CD8-positive, alpha-beta T cell (primary cell): ENCODE measurements at places on chromosomes 1 and 21.

DNA sequence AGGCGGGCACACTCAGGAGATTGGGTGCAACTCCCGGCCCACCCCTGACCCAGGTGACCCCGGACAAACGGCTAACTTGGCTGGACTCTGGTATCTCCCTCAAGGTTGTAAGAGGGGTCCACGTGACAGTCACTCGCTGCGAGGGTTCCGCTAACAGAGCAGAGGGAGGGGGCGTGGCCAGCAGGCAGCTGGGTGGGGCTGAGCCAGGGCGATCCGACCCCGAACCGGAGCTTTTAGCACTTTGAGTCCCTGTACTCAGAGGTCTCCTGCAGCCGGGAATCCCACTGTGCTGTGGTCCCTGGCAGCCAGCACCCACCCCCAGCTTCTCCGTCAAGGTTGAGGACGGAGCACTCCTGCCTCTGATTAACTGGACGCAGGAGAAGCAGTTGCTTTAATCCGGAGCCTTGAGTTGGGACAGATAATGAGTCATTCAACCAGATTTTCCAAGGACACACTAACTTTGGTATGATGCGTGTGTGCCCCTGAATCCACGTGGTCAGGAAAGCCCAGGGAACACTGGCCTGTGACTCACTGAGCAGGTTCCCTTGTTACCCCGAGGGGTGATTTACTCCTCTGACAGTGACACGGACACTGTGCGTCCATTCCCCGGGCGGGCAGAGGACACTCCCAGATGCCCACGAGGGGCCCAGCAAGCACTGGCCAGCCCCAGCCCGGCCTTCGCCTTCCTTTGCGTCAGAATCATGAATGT lies 16.8 kb downstream of the TRPM2 start:
- no peak for DNase-seq

DNA sequence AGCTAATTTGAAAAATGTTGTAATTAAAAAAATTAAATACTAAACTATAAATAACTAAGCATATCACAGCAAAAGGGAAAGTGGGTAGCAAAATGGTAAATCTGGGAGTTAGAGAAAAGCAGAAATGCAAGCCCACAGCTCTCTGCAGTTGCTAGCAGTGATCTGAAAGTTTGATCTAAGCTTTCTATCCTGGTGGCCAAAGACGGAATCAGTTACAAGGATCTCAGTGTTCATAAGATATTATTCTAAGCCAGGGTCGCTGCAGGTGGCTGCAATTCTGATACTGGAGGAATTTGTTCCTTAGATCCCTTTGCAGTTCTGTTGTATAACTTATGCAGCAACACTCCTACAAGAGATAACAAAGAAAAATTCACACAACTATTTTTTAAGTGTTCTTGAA lies 363.7 kb downstream of the SETD4 start:
- no peak for DNase-seq

DNA sequence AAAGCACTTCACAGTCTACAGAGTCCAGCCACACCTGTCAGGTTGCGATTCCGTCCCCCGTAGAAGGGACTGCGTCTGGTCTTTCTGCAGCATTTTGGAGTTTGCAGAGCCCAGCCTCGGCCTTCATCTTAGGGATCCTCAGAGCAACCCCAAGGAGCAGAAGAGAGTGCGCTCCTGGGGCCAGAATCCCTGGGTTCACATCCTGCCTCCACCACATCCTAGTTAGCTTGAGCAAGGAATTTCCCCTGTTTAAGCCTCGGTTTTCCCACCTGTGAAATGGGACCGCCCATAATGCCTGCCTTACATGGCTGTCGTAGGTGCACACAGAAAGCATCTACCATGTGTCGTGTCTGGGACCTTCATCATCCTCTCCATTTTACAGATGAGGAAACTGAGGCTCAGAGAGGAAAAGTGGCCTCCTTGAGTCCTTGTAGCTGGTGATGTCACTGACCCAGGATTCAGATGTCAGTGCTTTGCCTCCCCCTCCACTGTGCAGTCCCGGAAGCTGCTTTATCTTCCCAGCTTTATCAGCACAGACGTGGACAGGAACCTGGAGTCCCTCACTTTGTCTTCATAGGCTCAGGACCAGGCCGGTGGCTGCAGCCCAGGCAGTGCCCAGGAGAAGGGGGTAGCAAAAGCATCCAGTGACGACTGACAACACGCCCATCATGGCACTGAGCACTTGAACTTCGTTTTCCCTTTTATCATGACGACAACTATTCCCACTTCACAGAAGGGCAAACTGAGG lies 438.5 kb downstream of the MATN1 start:
- DNase-seq: no peak

- DNase-seq: no peak
Measured at GRCh38 chr1:204920967-204921366, 50.3 kb downstream of the NFASC start.

- DNase-seq: no peak
Measured at GRCh38 chr1:207071426-207071825, 17.2 kb upstream of the C4BPB start.

DNA sequence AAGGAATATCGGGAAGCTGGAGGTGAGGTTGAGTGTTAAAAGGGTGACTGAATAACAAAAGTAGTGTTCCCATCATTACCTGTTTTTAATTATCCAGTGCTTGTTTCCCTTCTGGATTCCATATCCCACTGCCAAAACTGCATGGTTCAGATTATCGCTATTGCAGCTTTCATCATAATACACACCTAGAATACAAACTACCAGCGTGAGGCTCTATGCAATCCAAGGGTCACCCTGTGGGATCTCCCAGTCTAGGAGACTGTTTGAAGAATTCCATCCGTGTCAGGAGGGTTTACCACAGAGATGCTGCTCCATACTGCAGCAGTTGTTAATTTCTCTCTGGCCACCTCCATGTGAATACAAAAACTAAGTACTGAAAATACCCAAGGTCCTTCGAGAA lies 9.0 kb downstream of the CTSK start:
- no peak for DNase-seq

GRCh38 chr1:7014640-7014930 lies 229.3 kb downstream of the CAMTA1 start:
- DNase-seq: no peak

DNA sequence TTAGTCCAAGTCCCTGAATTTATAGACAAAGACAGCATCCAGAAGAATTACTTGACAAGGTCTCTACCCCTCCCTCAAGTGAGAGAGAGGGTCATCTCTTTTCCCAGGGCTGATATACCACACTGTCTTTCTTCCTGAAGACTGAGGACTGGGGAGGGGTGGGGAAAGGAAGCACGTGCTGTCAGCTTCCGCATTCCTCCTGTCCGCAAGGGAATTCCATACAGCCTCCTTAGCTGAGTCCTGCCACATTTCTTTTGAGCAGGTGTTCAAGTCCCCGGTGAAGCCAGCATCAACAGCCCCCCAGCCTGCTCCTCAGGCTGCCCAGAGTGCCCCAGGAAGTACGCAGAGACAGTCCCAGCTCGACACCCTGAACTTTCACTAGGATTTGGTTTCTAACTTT lies 34.2 kb downstream of the PCAT6 start:
- DNase-seq: no peak

- DNase-seq: no peak
Measured at GRCh38 chr21:20459838-20460237, 538.4 kb upstream of the NCAM2 start.

DNA sequence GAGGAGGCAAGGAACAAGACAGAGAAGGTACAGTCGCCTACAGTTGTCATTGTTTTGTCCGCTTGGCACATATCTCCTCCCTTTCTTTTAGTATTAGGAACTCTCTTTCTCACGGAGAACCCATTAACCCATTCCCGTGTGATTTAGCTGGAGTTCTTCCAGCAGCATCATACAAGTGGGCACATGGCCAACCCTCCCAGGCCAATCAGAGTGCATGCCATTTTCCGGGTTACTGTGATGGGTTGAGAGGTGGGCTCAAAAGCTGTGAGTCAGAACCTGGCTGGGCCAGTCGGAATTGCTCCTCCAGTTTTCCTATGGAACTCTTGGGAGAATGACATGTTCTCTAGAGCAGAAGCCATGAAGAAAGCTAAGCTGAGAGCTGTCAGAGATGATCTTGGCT lies 83.1 kb upstream of the SOD1 start:
- no peak for DNase-seq

GRCh38 chr21:45499970-45500577 lies 42.2 kb downstream of the SLC19A1 start:
- DNase-seq: no peak

DNA sequence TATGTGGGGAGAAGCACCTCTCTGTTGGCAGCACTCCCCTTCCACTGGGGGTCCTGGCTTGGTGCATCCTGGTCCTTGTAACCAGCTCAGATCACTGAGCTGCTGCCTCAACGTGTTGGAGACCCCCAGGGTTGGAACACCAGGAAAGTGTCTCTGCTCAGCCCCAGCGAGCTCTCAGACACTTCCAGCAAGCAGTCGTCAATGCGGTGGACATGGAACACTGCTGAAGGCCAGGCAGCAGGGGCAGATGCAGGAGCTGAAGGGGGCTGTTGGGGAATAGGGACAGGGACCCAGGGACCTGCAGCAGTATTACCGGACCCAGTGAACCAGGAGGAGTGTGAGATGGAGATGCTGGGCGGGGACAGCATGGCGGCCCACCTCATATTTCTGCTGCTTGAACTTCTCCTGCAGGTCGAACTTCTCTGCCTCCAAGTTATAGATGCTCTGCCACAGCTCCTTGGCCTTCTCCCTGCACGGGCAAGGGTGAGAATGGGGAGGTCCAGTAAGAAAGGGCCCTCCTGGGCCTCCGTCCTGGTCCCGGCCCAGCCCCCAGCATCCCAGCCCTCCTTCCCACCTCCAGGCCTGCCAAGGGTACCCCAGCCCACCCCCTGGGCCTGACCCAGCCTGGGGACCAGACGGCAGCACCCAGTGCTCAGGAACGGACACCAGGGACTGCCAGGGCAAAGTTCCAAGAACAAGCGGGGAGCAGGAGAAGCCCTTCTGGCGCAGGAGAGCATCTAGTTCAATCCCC lies 16.4 kb downstream of the TNNT2 start:
- DNase-seq: no peak

DNA sequence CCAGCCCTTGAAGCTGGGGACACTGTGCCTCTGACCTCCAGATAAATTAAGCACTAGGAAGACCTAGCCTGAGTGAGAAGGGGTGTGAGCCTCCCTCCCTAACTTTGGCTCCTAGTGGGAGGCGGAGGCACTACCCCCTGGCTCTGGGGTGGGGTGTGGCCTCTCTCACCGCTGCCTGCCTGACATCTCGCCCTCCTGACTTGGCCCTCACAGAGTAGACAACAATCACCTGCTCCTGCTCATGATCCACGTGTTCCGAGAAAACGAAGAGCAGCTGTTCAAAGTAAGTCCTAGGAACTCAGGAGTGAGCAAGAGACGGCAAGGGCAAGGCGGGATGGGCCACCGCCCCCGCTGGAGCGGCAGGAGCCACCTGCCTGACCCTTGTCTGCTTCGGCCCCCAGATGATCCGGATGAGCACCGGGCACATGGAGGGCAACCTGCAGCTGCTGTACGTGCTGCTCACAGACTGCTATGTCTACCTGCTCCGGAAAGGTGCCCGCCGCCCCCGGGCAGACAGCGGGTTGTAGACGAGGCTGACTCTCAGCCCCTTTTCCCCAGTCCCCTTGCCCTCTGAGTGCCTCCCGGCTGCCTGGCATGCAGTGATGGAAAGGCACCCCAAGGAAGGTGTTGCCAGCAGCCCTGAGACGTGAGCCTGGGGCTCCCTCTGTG lies 8.1 kb upstream of the SLC25A34 start:
- DNase-seq: no peak

GRCh38 chr1:209723265-209723664 lies 18.6 kb downstream of the HSD11B1 start:
- DNase-seq: no peak

- DNase-seq: no peak
Measured at GRCh38 chr1:19268445-19268844, 16.8 kb downstream of the MRTO4 start.

- no peak for DNase-seq
Measured at GRCh38 chr1:160547422-160547821, 24.4 kb upstream of the SLAMF6 start.

GRCh38 chr21:44018127-44018526 lies 6.0 kb downstream of the TRAPPC10 start:
- no peak for DNase-seq

GRCh38 chr1:157597959-157598667 lies at the start of gene FCRL4:
TSS of gene FCRL4 (minus strand) at chr1:157598085. CDS start at chr1:157597944, 141 bp downstream.
- DNase-seq: no peak
